ENCODE measurements at places on chromosomes 4 and X.

DNA sequence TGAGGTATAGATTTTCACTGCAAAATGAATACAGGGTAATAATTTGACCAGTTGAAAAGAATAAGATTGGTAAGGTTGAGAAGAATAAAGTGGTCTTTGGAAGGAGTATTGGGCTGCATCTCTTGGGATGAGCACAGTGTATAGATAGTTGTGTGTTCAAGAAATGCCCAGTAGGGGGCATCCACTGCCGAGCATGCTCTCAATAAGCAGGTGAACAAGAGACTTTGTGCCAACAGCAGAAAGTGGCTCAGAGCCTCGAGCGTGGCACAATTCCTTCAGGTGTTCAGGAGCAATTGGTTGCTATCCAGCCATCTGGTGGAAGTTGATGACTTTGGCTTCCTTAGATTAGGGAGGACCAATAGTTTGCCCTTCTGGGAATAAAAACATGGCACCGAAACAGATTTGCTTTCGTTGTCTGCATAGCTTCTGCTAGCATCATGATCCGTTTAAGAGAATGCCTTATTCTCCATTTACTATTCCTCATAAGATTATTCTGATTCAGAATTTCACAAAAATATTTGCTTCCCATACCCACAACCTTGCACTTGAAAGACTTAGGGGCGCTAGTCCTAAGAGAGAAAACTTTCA, 258.1 kb upstream of the NEIL3 start:
- no peak for DNase-seq

- DNase-seq = peak; percentile 34
Measured at GRCh38 chrX:3638280-3638873, 75.1 kb downstream of the PRKX start.

- DNase-seq = no peak
Measured at GRCh38 chrX:70437921-70438665, 6.5 kb upstream of the DLG3 start.

DNA sequence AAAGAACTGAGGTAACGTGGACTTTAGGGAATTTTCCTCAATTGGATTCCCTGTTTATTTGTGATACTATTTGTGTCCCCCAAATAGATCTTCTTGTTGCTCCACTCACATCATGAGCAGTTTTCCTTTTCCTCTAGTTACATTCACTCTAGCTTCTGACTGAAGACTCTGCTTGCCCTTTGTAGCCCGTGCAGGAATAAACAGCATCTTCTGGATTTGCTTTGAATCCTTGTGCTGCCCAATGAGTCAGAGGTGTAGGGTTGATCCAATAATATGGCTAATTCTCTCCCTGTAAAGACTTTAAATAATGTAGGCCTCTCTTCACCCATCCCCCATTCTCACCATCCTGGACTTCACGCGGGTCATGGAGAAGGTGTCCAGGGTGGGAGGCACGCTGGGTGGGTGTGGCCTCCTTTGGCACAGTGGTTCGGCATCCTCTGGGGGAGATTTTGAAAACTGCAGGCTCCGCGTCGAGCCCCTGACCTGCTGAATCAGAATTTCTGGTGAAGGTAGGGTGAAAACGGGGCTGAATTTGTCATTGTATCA, 9.0 kb downstream of the HAND2 start:
- DNase-seq = no peak

DNA sequence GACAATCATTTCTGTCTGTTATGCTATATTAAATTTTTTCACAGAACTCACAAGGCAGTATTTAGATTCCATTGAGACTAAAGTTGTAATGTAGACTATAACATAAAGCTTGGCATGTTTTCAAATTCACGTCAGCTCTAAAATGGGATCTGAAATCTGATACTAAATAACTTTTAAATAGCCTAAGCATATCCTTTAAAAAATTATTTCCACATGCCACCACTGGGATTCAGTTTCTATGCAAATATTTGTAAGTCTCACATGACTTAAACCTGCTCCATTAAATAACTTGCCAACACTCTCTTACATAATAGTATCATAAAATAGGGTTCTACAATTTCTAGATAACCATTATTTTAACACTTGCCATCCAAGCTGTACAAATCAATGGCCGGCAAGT, 32.4 kb downstream of the KLHL8 start:
- DNase-seq = peak; percentile 18

GRCh38 chrX:134633832-134634231, 24.4 kb downstream of the PLAC1 start:
- DNase-seq = no peak

GRCh38 chrX:10988653-10989052, 122.5 kb upstream of the HCCS start:
- DNase-seq = no peak

DNA sequence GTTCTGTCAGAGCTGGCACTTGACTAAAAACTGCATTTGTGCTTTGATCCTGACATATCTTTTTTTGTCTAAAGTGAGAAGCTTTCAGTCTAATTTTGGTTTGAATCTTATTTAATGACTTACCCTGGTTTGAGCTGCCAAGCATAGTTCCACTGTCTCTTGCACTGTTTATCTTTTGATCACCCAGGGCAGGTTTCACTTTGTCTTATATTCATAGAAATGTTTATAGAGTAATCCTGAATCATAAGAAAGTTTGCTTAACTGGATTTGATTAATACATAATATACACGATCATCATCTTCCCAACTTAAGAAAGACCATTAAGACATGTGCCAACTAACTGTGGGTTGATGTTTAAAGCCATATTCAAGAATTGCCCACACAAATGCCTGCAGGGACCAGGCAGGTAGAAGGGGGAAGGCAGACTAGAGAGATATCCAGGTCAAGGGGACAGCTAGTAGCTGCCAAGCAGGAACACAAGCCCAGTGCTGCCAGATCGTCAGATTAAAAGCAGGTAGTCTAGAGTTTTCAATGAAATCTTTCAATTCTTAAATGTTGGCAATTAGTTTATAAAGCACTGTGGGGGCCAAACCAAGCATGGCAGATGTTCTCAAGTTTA, 1.9 kb downstream of the GK start:
- no peak for DNase-seq

DNA sequence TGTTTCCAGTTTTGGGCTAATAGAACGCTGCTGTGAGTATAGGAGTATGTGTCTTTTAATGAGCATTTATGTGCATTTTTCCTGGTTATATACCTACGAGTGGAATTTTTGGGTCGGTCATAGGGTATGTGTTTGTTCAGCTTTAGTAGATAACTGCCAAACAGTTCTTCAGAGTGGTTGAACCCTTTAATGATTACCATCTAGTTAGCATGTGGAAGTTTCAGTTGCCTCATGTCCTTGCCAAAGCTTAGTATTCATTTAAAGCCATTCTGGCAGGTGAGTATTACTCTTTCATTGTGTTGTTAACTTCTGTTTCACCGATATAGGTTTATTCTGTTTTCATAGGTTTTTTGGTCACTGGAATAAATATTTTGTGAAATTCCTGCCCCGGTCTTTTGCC, 229.1 kb downstream of the ARHGAP10 start:
- no peak for DNase-seq

DNA sequence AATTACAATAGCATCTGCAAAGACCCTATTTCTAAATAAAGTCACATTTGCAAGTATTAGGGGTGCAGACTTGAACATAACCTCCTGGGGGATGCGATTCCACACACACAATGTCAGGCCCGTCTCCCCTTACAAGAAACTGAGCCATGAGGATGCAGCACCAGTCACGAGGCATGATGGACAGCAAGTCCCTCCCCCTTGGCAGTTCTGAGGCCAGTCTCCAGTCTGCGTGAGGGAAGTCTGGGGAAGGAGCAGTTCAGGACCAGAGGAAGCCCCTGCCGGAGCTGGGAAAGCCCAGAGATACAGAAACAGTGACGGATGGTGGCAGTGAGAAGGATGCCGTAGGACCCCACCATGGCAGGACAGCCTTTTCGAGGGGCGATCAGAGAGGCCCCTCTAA, 9.4 kb downstream of the FAM53A start:
- no peak for DNase-seq

- peak; percentile 25 for DNase-seq
Measured at GRCh38 chr4:51842167-51842553, 793 bp upstream of the DCUN1D4 start.

GRCh38 chr4:172411149-172411548, 597.9 kb downstream of the GALNTL6 start:
- no peak for DNase-seq

DNA sequence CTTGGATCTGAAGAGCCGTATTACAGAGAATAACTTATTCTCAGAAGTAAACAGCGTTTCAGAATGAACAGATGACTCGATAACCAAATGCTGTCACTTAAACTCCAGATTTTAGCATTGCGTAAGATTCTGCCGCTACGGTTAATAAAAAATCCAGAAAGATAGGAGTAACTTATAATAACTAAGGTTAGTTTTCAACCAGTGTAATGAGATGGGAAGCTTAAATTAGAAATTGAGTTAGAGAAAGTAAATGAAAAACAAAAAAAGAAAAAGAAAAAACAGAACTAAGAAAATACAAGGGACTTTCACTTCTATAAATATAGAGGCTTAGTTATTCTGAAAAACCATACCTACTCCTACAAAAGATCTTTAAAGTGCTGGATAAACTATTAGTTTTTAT, 13.1 kb upstream of the PARM1 start:
- no peak for DNase-seq

DNA sequence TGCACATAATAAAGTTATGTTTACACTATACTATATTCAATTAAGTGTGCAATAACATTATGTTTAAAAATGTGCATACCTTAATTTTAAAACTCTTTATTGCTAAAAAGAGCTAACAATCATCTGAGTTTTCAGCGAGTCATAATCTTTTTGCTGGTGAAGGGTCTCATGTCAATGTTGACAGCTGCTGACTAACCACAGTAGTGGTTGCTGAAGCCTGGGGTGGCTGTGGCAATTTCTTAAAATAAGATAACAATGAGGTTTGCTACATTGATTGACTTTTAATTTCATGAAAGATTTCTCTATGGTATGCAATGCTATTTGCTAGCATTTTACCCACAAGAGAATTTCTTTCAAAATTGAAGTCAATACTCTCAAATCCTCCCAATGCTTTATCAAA, 58.6 kb downstream of the C4orf46 start:
- no peak for DNase-seq

DNA sequence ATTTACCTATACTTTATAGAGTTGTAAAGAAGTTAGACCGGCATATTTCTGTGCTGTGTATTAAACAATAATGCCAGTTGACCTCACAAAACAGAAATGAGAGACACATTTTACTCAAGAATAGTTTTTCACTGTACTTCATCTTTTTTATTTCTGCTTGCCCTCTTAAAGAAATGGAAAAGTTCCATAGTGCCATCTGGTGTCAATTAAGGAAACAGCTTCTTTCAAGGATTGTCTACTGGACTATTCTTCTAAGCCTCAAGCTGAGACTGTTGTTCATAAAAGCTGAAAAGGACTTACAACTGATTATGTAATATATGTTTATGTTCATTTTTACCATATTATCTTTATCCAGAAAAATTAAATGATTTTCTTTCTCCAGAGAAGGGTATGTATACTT, 1523.7 kb downstream of the ARAP2 start:
- DNase-seq = peak; percentile 52

DNA sequence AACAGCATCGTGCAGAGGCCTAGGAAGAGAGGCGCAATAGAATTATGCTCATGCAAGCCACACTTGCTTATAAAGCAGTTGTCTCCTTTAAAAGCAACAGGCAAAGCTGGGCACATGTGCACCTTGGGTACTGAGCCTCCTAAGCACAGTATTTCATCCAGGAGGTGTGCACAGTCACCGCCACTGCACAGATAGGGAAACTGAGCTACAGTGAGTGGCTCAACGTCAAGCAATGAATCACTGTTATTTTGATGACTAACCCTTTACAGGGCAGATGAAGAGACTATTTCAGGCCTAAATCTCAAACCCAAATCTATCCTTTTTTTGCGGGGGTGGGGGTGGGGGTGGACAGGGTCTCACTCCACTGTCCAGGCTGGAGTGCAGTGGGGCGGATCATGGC, 42.3 kb downstream of the BCOR start:
- DNase-seq = no peak

- DNase-seq = peak; percentile 16
Measured at GRCh38 chr4:56512166-56512565, 6.6 kb downstream of the ARL9 start.

- no peak for DNase-seq
Measured at GRCh38 chr4:73692254-73692653, 48.1 kb upstream of the CXCL8 start.

GRCh38 chr4:28360681-28361080, 1500.0 kb downstream of the STIM2 start:
- no peak for DNase-seq

DNA sequence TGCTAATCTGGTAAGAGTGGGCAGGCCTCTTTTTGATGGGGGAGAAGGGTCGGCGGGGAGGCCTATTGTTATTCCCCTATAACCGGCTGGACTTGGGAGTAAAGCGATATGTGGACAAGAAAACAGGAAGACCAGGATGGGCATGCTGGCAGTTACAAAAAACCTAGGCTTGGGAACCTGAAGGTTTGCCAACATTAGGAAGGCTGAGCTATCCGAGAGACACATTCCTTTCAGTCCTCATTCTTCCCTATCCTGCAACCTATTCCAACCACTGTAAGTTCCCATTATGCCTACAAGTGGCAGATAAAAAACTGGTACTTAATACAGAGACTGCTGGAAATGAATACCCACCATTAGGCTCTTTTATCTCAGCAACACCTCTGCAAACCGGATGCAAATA, 32.4 kb upstream of the CT47C1 start:
- DNase-seq = peak; percentile 30

DNA sequence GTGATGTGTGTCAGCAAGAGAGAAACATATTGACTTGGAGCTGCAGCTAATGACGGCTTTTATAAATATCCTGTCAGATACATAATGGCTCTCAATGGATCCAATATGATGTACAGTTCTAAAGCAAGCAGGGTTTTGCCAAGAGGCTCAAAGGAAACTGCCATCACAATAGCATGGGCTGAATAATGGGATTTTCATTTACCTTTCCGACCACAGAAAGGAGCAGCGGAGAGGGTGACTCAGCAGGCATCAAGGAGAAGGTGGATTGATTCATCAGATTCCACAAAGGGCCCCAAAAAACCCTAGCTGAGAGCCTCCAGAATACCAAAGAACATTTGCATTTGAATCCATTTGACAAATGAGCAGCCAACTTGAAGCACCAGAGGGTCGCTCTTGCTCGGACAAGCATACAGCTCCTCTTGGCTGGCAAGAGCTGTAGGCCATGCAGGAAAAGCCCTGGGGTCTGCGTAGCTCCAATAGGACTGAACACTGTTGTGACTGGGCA, 355.7 kb upstream of the NOCT start:
- DNase-seq = no peak
